ENCODE measurements at places on chromosomes 3 and 15.

DNA sequence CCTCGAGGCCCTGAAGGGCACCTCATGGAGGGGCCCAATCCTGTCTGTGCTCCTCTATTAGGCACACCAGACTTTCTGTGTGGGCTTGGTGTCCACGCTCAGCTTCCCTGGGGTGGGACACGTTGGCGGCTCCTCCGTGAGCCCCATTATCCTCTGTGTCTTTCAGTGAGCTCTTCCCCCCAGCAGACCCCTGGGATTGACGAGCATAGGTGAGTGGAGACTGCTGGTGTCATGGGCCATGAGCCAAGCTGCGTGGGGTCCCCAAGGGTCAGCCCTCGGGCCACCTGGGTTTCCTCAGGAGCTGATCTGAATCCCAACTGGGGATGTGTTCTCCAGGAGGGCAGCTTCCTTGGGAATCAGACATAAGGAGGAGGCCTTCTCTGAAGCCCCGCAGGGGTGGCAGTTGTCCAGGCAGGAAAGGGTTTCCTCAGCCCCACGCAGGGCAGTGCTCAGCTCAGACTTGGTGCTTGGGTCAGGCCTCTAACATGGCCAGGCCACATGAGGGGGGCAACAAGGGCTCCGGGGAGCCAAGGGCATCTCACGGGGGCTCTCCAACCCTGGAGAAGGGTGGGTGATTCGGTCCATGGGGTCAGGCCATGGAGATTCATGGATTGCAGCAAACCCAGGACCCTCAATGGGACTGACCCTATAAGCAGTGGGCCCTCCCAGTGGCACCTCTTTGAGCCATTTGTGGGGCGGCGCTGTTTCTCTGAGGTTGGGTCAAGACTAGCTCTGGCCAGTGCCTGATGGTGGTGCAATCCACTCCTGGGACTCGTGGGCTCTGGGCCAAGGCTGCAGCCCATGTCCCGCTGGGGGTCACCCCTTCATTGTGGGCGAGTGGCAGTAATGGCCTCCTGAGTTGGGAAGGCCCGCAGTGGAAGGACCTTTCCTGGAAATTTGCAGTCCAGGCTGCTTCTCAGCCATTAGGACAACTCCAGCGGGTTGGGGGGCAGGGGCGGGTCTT, 222.5 kb downstream of the SNRPN start:
- H3K4me3 ChIP-seq, result no peak overlapping the region
- no peaks in the 10 kb centered on the region for H3K4me1 ChIP-seq
- H3K27ac ChIP-seq, result no peak overlapping the region
- no peaks in the 10 kb centered on the region for H3K27me3 ChIP-seq

GRCh38 chr3:114299421-114299820, 5.6 kb downstream of the TIGIT start:
- no peaks in the 10 kb centered on the region for H3K4me1 ChIP-seq
- no peak overlapping the region for H3K4me3 ChIP-seq
- no peaks in the 10 kb centered on the region for H3K36me3 ChIP-seq
- H3K27ac ChIP-seq, result no peak overlapping the region

GRCh38 chr3:102447272-102447671, 12.5 kb downstream of the ZPLD1 start:
- no peaks in the 10 kb centered on the region for H3K36me3 ChIP-seq
- no peaks in the 10 kb centered on the region for H3K4me1 ChIP-seq
- H3K27me3 ChIP-seq, result no peaks in the 10 kb centered on the region
- no peak overlapping the region for H3K27ac ChIP-seq
- H3K4me3 ChIP-seq, result no peak overlapping the region

DNA sequence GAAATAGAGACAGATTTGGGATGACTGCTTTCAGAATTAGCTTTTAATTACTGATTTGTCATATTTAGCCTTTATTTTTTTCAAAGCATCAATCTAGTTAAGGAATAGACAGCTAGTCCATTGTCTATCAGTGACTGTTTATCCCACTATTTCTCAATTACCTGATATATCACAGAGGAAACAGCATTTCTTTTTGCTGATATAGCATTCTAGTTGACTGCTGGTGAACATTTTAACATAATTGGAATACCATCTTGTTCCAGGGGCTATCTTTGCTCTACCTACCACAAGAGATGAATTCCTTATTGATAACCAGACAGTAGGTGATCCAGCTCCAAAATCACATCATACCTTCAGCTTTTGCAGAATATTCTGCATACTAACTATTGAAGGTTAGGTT, 982.7 kb downstream of the SQOR start:
- H3K27me3 ChIP-seq, result no peaks in the 10 kb centered on the region
- no peak for DNase-seq
- no peaks in the 10 kb centered on the region for H3K36me3 ChIP-seq

DNA sequence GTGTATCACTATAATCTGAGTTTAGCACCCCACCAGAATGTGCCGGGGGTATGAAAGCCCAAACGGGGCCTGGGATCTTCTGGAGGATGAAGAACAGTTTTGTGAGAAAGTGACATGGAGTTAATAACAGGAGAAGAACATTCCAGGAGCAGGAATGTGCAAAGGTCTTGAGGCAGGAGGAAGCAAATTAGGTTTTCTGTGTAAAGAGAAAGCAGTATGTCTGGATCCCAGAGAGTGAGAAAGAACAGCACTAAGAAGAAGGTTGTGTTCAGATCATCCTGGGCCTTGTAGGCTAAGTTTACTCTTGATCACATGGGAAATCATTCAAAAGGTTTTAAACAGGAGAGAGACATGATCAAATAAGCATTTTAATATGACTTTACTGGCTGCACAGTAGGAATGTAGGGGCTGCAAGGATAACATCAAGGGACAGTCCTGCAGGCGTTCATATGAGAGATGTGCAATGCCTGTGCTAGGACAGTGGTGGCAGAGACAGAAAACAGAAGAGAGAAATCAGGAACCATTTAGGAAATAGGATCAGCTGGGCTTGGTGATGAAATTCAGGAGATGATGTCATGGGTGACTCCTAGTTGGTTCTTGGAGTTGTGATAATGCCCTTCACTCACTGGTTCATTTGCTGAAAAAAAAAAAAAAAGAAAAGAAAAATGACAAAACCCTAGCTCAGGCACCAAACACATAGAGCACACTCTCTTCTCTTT, 113.5 kb downstream of the TNIK start:
- no peaks in the 10 kb centered on the region for H3K27me3 ChIP-seq
- H3K4me1 ChIP-seq, result peaks cover 1% of the 10 kb centered on the region
- H3K4me3 ChIP-seq, result no peak overlapping the region
- no peak overlapping the region for H3K27ac ChIP-seq

DNA sequence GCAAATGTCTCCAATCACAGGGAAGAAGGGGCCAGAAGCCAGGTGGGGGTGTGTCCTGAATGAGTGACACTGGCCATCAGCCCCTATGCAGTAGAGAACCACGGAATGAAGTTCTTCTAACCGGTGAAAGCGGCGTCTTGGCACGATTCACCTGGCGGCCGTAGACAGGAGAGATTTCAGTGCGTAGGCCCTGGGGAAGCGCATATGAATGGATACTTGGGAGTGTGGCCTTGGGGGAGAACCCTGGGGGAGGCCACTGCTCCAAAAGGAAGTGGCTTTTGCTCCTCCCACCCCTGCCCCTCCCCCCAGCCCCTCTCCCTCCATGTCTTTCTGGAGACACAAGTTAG, 43.6 kb downstream of the RBPMS2 start:
- H3K36me3 ChIP-seq, result peaks cover 18% of the 10 kb centered on the region
- peaks cover 8% of the 10 kb centered on the region for H3K4me1 ChIP-seq
- H3K27ac ChIP-seq, result no peak overlapping the region
- H3K4me3 ChIP-seq, result no peak overlapping the region
- H3K27me3 ChIP-seq, result no peaks in the 10 kb centered on the region

DNA sequence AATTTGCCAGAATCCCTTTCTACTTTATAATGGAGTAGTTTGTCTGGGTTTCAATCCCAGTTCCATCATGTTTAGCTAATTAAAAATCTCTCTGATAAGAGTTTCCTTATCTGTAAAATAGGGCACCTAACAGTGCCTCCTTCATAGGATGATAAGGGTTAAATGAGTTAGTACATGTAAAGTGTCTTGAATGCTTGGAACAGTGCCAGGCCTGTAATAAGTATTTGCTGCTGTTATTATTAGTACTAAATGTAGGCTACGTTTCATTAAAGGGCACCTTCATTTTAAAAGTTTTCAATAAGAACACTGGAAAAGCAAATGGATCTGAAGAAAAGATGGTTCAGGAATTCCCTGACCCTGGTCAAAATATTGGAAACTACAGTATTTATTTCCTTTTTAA, 11.8 kb upstream of the SLC2A2 start:
- H3K36me3 ChIP-seq, result no peaks in the 10 kb centered on the region
- H3K4me1 ChIP-seq, result no peaks in the 10 kb centered on the region
- H3K27me3 ChIP-seq, result no peaks in the 10 kb centered on the region
- no peak for DNase-seq
- H3K4me3 ChIP-seq, result no peak overlapping the region

GRCh38 chr15:58710701-58711100, 38.8 kb downstream of the ADAM10 start:
- no peak overlapping the region for H3K27ac ChIP-seq
- no peak overlapping the region for H3K4me3 ChIP-seq
- H3K36me3 ChIP-seq, result no peaks in the 10 kb centered on the region
- no peaks in the 10 kb centered on the region for H3K27me3 ChIP-seq
- no peak for DNase-seq
- H3K4me1 ChIP-seq, result no peaks in the 10 kb centered on the region

- H3K27ac ChIP-seq, result no peak overlapping the region
- H3K4me3 ChIP-seq, result no peak overlapping the region
- H3K27me3 ChIP-seq, result no peaks in the 10 kb centered on the region
- H3K36me3 ChIP-seq, result no peaks in the 10 kb centered on the region
- no peaks in the 10 kb centered on the region for H3K4me1 ChIP-seq
Measured at GRCh38 chr3:170740285-170740684, 129.7 kb downstream of the RPL22L1 start.

- H3K4me3 ChIP-seq, result no peak overlapping the region
- H3K27me3 ChIP-seq, result no peaks in the 10 kb centered on the region
- no peaks in the 10 kb centered on the region for H3K4me1 ChIP-seq
- H3K36me3 ChIP-seq, result no peaks in the 10 kb centered on the region
- DNase-seq, result no peak
- no peak overlapping the region for H3K27ac ChIP-seq
Measured at GRCh38 chr15:88309363-88309762, 52.8 kb upstream of the NTRK3 start.

DNA sequence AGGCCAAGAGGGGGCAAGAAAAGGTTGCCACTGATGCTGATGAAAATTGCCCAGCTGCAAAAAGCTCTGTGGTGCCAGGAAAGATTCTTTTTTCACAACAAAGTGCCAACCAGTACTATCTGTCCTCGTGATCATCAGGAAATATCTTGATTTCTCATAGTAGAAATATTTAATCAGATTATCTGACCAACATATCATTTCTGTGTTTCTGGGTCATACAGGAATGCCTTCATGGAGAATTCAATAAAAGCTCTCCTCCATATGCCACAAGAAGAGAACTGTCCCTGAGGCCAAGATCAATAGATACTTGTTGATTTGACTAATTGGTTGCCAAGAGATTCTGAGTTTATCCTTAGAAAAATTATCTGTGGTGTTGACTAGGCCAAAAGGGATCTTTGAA, 63.5 kb downstream of the FSIP1 start:
- no peaks in the 10 kb centered on the region for H3K4me1 ChIP-seq
- no peak for DNase-seq
- no peaks in the 10 kb centered on the region for H3K36me3 ChIP-seq
- no peak overlapping the region for H3K27ac ChIP-seq
- peaks cover 1% of the 10 kb centered on the region for H3K27me3 ChIP-seq

- no peak for DNase-seq
- H3K36me3 ChIP-seq, result no peaks in the 10 kb centered on the region
- H3K4me3 ChIP-seq, result no peak overlapping the region
- no peak overlapping the region for H3K27ac ChIP-seq
- H3K27me3 ChIP-seq, result no peaks in the 10 kb centered on the region
Measured at GRCh38 chr15:51931638-51932037, 39.9 kb downstream of the LEO1 start.

- no peak overlapping the region for H3K27ac ChIP-seq
- no peaks in the 10 kb centered on the region for H3K36me3 ChIP-seq
- H3K4me3 ChIP-seq, result no peak overlapping the region
- H3K27me3 ChIP-seq, result no peaks in the 10 kb centered on the region
- DNase-seq, result no peak
- no peaks in the 10 kb centered on the region for H3K4me1 ChIP-seq
Measured at GRCh38 chr15:42021593-42021992, 751 bp upstream of the PLA2G4E start.

All from iPS DF 6.9 (cell line).